ENCODE measurements at places on chromosomes 3 and 15.

GRCh38 chr15:38128341-38128781 is 124.3 kb upstream of the SPRED1 start:
- DNase-seq = no peak

DNA sequence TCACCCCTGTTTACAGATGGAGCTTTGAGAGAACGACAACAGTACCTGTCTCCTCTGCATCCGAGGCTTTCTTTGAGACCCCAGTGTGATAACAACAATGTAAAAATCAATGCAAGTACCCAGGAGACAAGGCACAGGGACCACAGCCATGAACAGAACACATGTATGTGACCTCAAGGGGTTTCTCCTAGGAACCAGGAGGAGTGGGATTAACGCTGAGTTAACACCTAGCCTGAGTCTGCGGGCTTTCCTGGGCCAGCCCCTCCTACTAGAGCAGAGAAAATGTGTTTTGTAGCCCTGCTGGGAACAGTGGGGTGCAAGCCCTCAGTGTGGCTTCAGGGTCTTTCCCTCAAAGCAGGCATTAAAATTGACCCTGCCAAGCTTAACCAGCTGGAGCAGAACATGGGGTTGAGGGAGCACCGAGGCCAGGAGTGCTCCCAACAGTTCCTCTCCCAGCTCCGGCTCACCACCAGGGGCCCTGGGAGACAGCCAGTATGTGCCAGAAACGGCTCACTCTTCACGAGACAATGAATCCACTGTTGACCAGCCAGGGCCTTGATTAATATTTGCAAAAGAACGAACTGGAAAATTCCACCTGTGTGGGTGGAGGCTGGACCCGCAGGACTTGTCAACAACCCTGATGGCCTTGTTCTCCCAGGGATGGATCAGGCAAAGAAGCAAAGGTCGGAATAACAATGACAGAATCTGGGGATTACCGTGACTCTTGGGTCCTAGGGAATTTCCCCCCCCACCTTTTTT is 3.6 kb downstream of the CHDH start:
- no peak for DNase-seq

DNA sequence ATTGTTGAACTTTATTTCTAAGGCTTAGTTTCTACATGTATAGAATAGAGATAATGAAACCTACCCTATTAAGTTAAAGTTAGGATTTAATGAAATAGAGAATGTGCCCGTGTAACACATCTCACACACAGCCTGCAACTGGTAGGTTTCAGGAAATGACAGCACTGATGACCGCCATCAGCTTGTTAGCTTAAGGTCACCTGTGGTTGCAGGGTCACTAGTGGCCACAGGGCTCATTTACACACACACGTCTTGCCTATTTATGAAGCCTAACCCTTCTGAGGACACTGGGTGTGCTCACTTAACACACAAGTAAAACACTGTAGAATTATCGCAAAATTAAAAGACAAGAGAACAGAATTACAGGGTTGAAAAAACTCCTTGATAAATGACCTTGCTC is 20.1 kb downstream of the CHRM5 start:
- DNase-seq = no peak

DNA sequence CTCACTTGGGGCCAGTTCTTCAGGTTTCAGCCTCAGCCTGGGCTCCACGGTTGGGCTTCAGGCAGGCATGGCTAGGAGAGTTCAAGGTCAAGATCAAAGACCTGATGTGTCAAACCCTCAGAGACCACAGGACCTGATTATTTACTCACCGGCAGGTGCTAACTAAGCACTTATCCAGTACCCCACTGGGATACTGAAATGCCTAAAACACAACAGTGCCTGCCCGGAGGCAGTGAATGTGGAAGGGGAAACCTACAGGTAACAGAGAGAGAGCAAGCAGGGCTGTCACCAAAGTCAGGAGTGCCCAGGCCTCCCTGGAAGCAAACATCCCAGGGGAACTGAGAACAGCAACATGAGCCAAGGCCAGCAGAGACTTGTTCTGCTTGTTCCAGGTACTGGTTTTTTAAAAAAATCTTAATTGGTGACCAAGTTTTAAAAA is 6.7 kb downstream of the IDH2 start:
- DNase-seq = no peak

DNA sequence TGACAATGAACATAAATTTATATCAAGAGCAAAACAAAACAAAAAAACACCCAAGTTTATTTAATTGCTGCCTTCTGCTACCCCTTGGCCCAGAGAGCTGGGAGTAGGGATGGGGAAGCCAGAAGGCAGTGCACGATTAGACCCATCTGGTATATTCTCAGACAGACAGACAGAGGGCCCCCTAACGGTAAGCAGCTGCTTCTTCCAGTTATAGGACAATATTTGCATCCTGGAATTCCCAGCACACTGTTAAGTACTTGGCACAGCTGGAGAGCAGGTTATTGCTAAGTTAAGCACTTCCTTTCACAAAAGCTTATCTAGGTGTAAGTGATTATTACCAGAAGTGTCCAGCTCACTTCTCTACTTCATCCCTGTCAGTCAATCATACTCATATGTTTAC is 39.3 kb downstream of the C2CD4B start:
- no peak for DNase-seq

GRCh38 chr3:98962189-98962930 is 60.9 kb upstream of the DCBLD2 start:
- DNase-seq = no peak

DNA sequence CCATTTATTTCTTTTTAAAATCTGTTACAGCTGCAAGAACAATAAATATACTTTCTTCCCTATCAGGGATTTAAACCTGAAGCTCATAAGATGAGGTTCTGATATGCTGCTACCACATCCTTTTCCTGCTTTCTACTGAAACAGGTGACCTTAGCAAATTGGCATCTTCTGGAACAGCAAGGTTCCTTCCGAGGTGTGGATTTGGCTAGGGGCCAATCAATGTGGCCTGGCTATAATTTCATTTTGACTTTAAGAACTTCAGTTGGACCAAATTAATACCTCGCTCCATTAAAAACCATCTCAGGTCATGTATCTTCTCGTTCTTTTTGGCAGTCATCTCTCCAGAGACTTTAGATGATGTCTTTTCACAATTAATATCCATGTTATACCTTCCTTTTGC is 53.4 kb upstream of the C3orf80 start:
- no peak for DNase-seq

DNA sequence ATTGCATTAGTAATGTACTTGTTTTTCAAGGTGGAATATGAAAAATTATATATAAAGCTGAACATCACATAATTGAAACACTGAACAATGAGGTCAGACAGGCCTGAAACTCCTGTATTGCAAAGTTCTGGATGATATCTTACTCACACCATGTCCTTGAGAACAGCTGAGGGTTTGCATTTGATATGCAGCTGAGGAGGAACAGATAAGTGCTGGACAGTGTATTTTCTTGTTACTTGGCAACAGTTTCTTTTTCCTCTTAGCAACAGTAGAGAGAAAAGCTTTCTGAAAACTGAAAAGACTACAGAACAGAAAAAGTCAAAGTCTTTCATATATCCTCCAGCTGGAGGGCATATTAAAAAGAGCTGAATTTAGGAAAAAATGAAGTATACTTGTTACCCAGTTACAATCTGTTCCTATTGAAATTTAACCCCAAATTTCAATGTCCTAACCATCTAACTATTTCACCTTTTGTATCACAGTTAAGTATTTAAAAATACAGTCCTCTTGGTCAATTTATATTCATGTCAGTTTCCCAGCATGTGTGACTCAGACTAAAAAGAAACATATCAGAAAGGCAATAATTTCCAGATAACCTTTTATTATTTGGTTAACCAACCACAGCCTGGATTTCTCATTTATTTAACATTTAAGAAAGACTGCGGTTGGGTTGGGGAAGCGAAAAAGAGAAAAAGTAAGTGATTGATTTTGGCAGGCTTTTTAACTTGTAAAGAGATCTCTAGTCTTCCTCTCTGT is 733.0 kb upstream of the DPPA4 start:
- no peak for DNase-seq

GRCh38 chr3:59839810-59840515 is 790.1 kb upstream of the CFAP20DC start:
- no peak for DNase-seq

- no peak for DNase-seq
Measured at GRCh38 chr3:103158183-103158582, 723.4 kb downstream of the ZPLD1 start.

DNA sequence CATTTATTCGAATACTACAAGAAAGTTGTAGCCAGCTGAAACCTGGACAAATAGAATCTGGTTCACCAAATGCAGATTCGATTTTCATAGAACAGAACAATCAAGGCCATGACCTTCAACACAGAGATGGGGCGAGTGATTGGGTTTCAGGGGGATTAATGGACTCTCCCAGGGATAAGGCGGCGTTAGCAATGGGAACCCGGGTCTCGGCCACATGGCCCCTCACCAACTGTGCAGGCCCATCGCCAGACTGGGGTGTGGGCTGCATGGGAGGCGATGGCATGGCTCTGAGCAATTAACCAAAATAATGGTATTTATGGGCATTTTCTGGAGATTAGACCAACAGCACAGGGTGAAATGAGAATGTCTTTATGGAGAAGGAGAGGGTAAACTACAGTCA is 34.2 kb downstream of the VGLL4 start:
- no peak for DNase-seq

DNA sequence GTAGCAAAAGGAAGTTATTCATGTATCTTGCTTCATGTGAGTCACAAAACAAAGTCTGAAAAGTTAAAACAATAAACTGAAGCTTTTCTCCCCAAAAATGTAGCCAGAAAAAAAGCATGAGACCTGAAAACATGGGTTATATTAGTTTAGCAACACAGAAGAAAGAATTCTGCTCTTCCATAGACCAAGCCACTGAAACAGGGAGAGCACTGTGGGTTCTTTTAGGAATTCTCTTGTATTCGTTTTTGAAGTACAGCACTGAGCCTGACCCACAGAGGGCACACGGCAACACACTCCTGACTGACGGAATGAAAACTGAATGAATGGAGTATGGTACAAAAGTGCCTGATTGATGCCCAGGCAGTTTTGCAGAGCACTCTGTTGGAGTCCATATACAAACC is 66.6 kb downstream of the TM4SF4 start:
- DNase-seq = no peak

DNA sequence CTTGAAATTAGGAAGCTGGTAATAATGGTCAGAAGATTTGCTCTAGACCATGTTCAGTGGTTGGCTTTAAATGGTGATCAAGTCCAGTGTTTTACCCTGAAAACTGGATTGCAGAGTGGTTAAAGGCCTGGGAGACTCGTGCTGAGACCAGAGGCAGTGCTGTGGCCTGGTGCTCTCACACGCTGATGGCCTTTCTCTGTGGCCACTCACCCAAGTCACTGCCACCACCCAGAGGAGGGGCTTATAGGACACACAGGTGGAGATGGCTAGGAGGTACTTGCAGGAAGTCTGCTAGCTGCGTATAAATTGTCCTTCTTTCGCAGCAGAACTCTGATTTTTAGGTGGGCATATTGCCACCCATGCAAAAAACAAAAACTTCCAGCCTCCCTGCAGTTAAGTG is 6.2 kb upstream of the EHD4 start:
- no peak for DNase-seq

GRCh38 chr15:78241017-78241416 is 6.7 kb upstream of the ACSBG1 start:
- DNase-seq = peak; percentile 70

DNA sequence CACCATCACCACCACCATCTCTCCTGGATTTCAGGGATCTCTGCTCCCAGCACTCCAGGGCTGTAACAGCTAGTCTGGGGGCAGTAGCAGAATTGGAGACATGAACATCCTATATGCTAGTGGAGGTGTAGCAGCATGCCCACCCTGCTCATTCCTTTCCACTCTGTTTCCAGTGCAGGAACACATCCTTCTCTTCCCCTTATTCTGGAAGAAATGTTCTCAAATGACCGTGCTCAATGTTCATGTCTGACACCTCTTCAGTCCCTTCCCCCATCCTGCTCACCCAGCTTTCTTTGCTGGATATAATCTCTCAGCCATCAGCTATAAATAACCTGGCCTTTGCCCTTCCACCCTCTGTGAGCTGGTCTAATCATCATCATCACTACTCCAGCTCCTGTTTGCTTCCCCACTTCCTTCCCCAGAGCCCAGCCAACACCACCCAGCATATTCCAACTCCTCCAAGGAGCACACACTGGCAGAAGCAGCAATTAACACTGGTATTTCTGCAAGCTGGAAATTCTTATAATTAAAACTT is 31.1 kb downstream of the DCLK3 start:
- DNase-seq = no peak

DNA sequence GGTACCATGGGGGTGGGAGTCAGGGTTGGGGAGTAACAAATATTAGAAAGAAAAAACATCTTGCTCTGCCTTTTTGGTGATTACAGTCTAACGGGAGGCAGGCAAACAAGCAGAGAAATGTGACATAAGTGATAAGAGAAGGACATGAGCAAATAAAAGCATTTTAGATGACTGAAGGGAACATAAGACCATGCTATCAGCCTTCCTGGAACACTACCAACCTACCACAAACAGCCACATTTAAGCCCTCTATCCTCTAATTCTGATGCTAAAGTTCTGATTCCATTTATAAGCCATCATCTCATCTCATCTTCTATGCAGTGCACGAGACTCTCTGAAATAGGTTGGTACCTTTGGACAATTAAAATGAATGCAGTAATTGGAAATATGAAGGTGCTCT is 243.4 kb upstream of the P2RY1 start:
- no peak for DNase-seq

DNA sequence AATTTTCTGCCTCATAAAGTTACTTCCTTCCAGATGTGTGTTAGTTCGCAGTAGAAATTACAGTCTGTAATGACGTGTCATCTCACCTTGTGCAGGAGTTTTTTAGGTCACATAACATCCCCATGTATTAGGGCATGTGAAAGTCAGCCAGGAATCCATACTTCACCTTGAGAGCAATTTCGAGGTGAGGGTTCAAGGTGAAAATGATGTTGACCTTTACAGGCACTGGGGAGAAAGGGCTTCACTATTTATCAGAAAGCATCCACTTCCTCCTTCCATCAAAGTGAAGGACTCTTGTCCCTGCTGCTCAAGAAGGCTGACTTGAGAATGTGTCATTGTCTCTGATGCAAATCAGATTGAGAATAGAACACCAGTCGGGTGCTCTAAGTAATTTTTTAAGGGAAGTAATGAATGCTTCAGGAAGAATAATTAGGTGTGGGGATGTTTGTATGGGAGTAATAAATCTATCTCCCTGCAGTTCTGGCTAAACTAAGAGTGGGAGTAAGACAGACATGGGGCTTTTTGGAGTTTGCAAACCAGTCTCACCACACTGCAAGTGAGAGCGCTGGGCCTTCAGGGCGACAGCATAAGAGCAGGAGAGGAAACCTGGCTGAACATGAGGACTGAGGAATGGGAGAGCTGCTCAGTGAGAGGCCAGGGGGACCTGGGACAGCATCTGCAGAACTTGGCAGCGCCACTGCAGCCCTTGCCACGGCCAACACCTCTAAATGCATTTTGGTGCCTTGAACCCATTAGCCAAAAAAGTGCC is 85.9 kb upstream of the IL12A start:
- no peak for DNase-seq

DNA sequence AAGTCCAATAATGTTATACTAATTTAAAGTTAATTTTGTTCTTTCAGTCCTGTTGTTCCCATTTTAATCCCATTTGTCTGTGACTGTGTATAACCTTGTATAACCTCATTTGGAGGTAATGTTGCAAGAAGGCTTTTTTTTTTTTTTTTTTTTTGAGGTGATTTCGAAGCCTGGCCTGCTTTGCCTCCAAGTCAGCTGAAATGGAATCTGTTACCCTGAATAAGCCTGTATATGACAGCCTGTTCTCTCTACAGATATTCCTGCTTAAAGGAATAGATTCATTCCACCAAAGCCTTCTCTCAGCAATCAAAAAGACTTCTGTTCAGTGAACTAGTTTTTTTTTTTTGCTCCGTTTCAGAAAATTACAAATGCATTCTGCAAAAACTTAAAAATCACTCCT is 271.8 kb upstream of the UBE2E1 start:
- DNase-seq = no peak
